Mesenteric fat pad (tissue), 1 donor: ENCODE measurements at places on chromosomes 6 and 20.
A peak's percentile ranks its signal among the peaks of the same experiment; 100 is the strongest.

GRCh38 chr6:12911427-12911826, 194.9 kb downstream of the PHACTR1 start:
- no peak for DNase-seq

- no peak for DNase-seq
These were observed 170.7 kb upstream of the PREP start for GRCh38 chr6:105573556-105573955.

- no peak for DNase-seq
These were observed 20.3 kb downstream of the GTPBP2 start for GRCh38 chr6:43608807-43609206.

DNA sequence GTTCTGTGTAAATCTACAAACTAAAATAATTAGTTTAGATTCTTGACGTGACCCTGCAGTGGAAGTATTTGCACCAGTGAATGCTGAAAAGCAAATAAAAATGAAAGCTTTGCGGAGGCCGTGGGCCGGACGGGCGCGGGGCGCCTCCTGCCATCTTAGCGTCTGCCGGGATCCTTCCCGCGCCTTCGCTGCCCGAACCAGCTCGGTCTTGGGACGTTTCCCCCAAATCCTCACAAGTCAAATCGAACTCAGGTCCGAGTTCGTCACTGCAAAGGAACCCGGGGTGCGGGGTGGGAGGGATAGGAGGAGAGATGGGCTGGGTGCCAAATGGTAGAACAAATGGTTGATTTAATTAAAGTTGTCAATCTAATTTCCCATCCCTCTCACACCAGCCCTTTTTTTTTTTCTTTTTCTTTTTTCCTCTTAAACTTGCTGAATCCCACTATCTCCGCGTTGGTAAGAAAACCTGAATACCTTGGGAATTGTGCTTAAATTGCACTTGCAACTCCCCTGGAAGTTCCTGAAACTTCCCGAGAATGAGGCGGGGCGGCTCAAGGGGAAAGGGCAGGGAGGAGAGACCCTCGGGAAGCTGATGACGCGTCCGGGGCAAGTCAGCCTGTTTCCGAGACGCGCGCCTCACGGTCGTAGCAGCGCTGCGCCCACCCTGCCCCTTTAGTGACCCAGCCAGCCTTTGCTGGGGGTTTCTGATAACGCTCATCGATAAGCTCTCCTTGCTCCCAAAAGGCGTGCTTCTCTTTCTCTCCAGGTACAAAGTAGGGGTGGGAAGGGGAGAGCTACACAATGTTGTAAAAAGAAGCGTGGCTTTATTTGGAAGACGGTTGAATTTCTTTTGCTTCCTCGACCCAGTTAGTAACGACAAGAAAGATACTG, 1.8 kb downstream of the GJA1 start:
- no peak for DNase-seq

DNA sequence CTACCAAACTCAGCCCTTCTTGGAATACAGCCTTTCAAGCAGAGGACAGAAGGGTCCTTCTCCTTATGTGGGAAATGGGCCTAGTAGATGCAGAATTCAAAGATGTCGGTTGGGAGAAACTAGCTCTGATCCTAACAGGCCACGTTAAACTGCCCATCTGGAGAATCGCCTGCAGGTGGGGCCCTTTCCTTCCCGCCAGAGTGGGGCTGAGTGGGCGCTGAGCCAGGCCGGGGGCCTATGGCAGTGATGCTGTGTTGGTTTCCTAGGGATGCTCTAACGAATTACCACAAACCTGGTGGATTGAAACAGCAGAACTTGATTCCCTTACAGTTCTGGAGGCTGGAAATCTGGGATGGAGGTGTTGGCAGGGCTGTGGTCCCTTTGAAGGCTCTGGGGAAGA, 9.1 kb downstream of the MAPK13 start:
- DNase-seq = peak; percentile 80

DNA sequence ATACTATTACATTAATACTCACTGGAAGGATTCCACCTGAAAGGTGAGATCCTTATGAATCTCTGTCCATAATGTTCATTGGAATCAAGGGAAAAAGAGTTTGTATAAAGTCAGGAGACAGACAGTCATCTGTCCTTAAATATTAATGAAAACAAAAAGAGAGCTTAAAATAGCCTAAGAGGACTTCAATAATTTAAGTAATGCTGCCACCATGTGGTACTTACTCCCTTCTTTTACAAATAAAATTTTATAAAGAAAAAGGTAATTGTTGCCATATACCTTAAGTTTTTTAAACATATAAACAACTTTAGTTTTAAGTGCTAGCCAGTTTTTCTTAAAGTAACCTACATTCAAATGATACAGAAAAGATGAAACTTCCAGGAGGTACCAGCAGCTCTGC, 5.1 kb downstream of the BLOC1S5 start:
- DNase-seq = no peak

DNA sequence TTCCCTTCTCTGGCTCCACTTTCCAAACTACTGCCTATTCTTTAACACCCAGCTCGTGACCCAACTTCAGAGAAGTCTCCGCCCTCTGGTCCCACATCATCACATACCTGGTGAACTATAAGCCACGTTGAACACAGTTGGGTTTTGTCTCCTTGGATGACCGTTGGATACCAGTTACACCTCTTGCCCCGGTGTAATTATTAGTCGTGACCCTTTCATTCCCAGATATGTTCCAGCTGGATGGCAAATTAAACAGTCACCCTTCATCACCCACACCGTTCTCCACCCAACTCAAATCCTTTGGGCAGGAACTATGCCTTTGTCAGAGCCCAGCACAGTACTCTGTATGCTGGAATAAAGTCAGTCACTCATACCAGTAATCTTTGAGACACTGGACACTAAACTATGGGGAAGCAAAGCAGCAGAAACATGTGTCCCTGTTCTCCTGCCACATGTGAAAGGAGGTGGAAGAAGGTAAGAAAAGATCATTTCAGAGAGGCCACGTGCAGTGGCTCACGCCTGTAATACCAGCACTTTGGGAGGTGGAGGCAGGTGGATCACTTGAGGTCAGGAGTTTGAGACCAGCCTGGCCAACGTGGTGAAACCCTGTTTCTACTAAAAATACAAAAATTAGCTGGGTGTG, 22.5 kb downstream of the PLAGL2 start:
- no peak for DNase-seq

GRCh38 chr6:680251-680650, 12.7 kb downstream of the EXOC2 start:
- no peak for DNase-seq

GRCh38 chr6:116571683-116572000, 338 bp downstream of the RWDD1 start:
- no peak for DNase-seq
